ENCODE measurements at places on chromosomes 13 and 19. TPM values are rescaled to one million over a fixed set of nuclear protein-coding genes. Genes with fewer than 3 reads are reported as not detected.
A peak's percentile ranks its signal among the peaks of the same experiment; 100 is the strongest.

GRCh38 chr13:107141767-107142166, 573.8 kb upstream of the ARGLU1 start:
- DNase-seq: no peak

DNA sequence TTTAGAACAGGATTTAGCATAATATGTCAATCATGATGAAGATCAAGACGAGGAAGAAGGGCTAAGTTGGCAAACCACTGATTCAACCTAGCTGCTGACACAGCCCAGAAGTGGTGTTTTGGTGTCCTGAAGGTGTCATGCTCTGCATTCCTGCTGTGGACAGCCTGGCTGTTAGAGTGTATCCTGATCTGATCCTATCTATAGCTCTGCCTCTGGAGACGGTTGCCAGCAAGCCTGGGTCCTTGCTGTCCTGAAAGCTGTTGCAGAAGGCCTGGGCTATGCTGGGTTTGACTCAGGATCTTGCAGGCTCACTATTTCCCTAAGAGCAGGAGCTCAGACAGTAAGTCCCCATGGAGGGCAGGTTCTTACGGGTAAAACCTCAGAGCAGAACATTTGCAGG, 416.4 kb downstream of the TSHZ3 start:
- DNase-seq: no peak

GRCh38 chr19:35563207-35563829, at the start of gene ATP4A:
Gene ATP4A, minus strand, starts transcription at chr19:35563658. Its CDS starts 29 bp downstream, at chr19:35563629.
- DNase-seq: no peak

- peak; percentile 56 for DNase-seq
Observed at GRCh38 chr13:79482281-79482970, 1.5 kb downstream of the NDFIP2 start.

GRCh38 chr19:37855098-37855497, 51.3 kb downstream of the WDR87 start:
- no peak for DNase-seq

- peak; percentile 20 for DNase-seq
Observed at GRCh38 chr13:38883783-38884182, 106.8 kb downstream of the STOML3 start.

DNA sequence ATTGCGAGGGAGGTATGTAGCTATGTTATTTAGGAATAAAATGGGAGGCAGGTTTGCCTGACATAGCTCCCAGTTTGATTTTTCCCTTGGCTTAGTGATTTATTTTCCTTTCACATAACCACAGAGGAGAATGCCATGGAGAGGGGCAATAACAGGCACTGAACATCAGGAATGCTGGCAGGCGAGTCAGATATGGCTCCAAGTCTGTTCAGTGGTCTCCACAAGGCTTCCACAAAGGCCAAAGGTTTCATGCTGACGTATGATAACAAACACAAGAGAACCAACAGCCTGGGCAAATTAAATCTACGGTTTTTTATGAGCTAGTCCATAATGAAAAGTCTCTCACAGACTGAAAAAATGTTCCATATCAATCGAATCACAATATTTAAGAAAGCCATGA, 66.7 kb downstream of the SUCLA2 start:
- DNase-seq: peak; percentile 62

- DNase-seq: peak; percentile 51
Observed at GRCh38 chr19:32691952-32692726, 518 bp downstream of the NUDT19 start.

- DNase-seq: no peak
Observed at GRCh38 chr19:42250666-42251531, 4.0 kb downstream of the ERF start.

GRCh38 chr19:40693150-40693788, 2.8 kb upstream of the NUMBL start:
- no peak for DNase-seq

DNA sequence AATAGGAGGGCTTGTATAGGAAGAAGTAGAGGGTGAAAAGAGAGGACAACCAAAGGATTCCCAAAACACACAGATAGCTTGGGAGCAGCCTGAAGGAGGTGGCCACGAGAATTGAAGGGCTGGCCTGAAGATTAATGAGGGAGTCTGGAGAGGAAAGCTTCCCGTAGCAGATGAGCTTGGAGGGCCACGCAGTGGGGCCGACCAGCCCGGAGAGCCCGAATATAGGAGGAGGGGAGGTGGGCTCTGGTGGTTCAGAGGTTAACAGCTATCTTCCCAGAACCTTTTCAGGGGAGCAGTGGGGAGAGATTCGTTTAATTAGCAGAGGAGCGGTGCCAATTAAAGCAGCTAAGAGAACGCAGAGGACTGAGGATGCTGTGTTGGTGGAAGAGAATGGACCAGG, 154.9 kb downstream of the STK24 start:
- DNase-seq: no peak

GRCh38 chr13:33080972-33081590, 64.9 kb downstream of the KL start:
- no peak for DNase-seq

GRCh38 chr19:15633082-15633835, 7.4 kb upstream of the CYP4F3 start:
- no peak for DNase-seq

GRCh38 chr13:64429691-64430090, 2800.4 kb downstream of the PCDH9 start:
- no peak for DNase-seq

- peak; percentile 16 for DNase-seq
Observed at GRCh38 chr19:49691243-49692146, 579 bp downstream of the CPT1C start.

DNA sequence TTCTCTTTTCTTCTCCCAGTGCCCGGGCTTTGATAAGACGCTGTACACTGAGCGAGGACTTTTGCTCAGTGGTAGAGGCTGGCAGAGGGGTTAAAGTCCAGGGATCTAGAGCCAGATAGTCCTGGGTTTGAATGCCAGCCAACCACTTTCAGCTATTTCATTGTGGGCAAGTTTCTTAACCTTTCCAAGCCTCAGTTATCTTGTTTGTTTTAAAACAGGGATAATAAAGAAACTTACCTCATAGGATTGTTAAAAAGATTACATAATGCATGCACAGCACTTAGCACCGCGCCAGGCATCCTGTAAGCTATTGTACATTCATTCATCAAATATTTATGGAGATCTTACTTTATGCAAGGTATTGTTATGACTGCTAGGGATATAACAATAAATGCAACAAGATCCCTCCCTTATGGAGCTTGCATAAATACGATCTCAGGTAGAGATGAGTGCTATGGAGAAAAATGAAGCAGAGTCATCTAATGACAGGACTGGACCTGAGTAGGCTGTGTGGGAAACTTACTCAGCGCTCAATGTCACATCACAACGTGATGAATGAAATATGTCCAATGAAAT, 70.8 kb downstream of the LNX2 start:
- DNase-seq: peak; percentile 53

DNA sequence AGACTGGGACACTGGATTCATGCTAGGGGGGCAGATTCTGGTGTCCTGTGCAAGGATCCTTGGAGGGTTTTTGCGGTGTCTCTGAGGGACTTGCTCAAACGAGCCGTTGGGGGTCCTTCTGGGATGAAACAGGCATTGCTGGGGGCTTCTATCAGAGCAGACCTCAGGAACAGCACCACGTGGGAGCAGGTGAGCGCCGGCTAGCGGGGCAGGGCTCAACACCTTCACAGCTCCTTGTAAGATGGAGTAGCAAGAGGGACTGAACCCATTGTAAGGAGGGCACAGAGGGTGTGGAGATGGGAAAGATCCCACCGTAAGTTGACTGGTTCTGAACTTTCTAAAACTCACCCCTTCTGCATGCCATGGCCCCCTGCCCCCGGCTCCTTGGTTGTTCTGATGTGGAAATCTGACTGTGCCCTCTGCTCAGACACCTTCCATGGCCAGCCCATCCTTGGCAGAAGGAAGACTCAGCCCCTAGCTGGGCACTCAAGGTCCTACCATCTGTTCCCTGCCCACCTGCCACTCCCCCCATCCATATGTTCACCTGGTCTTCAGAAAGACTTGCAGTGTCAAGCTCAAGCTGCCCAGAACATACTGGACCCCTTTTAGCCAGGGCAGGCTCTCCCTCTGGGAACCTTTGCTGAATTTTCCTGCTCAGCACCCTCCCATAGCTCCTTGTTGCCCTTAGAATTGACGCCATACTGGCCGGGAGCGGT, 1.2 kb downstream of the SLC27A1 start:
- no peak for DNase-seq

DNA sequence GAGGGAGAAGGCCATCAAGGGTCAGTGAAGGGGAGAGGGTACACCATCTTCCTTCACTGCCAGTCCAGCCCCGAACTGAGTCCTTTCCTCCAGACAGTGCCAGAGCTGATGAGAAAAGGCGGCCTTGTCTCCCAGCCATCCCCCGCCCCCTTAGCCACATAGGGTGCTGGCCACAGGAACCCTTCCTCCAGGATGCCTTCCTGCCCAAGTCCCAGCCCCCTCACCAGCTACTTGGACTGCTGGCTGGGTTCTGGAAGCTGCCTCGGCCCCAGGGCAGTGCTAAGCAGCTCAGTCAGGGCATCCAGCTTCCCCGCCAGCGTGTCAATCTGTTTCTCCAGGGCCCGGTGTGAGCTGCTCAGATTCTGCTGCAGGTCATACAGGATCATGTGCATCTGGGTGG, 12.6 kb upstream of the SMG9 start:
- DNase-seq: no peak

GRCh38 chr13:27927444-27928352, 7.9 kb downstream of the PDX1 start:
- no peak for DNase-seq

DNA sequence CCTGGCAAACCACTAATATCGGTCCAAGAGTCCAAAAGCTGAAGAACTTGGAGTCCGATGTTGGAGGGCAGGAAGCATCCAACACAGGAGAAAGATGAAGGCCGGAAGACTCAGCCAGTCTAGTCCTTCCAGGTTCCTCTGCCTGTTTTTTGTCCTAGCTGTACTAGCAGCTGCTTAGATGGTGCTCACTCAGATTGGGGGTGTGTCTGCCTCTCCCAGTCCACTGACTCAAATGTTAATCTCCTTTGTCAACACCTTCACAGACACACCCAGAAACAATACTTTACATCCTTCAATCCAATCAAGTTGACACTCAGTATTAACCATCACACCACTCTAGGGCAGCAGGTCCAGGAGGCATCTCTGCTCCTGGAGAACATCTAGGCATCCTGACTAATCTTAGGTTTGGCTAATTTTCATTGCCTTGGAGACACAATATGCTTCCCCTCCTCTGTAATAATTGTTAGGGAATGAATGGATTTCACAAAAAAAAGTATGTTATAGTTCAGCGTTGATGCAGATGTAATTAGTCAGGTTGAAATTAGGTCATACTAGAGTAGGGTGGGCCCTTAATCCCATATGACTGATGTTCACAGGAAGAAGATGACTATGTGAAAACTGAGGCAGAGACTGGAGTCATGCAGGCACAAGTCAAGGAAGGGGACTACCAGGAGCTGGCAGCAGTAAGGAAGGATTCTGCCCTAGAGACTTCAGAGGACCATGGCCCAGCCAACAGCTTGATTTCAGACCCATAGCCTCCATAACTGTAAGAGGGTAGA, 183.4 kb downstream of the RBM26 start:
- DNase-seq: no peak

DNA sequence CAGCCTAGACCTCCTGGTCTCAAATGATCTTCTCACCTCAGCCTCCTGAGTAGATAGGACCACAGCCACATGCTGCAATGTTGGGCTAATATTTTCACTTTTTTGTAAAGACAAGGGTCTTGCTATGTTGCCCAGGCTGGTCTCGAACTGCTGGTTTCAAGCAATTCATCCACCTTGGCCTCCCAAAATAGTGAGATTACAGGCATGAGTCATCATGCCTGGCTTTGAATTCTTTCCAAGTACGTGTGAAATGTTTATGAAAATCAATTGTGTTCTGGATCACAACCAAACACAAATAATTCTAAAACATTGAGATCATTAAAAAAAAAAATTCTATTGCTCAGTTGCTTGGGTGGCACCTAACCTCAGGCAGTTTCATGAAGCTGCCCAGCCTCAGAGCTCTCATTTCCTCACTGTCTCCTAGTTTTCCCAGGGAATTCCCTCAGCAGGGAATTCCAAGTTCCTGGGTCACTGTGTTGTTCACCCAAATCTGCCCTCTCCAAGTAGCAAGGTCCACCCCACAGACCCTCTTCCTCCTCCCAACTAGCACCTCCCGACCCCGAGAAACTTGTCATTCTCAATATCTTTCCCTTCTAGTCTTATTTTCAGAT, 44.8 kb downstream of the ING1 start:
- DNase-seq: peak; percentile 10

DNA sequence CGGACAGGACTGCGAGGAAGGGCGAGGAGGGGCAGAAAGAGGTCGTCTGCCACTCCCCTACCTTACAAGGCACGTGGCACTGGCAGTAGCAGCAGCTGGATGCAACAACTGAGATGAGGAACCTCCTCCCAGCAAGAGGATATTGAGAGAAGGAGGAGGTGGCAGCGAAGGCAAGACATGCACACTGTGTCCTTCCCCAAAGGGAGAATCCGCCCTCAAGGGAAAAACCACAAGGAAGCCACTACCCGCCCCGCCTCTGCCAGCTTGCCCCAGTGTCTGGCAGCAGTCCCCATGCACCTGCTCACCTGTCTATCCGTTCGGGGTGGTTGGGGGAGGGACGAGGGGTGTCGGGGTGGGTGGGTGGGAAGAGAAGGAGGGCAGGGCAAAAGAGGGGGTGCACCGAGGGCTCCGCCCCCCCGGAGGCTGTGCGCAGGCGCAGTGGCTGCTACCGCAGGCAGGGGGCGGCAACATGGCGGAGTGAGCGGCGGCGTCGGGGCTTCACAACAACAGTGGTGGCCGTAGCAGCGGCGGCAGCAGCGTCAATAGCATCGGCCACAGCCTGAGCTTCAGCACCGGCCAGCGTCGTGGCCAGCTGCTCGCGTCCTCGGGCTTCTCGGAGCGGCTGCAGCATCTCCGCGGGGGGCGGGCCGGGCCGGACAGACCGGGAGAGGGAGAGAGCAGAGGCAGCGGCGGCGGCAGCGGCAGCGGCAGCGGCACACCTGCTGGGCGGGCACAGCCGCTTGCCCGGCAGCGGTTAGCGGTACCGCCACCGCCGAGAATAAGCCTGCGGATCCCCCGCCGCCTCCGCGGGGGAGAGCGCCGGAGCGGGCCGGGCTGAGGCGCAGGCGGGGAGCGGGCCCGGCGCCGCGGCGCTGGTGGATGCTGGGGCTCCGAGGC, at the start of gene NBEA:
Gene NBEA (plus strand): TSS at position 436 of the 897 bp plus-strand sequence. CDS start 551 bp downstream, outside the sequence.
- peak; percentile 52 for DNase-seq

- DNase-seq: no peak
Observed at GRCh38 chr13:36840718-36841250, 21.8 kb downstream of the RFXAP start.

The ERICH4 gene
- total RNA-seq: not detected

The CALR3 gene
- total RNA-seq: not detected

The EXOC3L2 gene
- not detected for total RNA-seq

The AZU1 gene
- total RNA-seq: not detected

The PSG1 gene
- 0.70 TPM for total RNA-seq

The ZNF610 gene
- 2.3 TPM for total RNA-seq

The GCDH gene
- total RNA-seq: 23.4 TPM

The CABP5 gene
- total RNA-seq: not detected

The ZNF808 gene
- total RNA-seq: 16.8 TPM

Data from renal cortical epithelial cell (primary cell).